ENCODE measurements at places on chromosomes 7 and 10. TPM values are rescaled to one million over a fixed set of nuclear protein-coding genes. Genes with fewer than 3 reads are reported as not detected.

BICC1 gene
- total RNA-seq, result 91.3 TPM

SPOCK2 gene
- total RNA-seq, result 0.41 TPM

PRR15 gene
- 4.2 TPM for total RNA-seq

GIMAP7 gene
- total RNA-seq, result not detected

PNLIPRP3 gene
- total RNA-seq, result not detected

MBLAC1 gene
- total RNA-seq, result 2.5 TPM

PLEKHS1 gene
- not detected for total RNA-seq

CHPF2 gene
- total RNA-seq, result 27.5 TPM

TMEM270 gene
- total RNA-seq, result not detected

GBX1 gene
- not detected for total RNA-seq

GAD2 gene
- not detected for total RNA-seq

PGAM2 gene
- total RNA-seq, result not detected

FAM237B gene
- total RNA-seq, result not detected

FEZF1 gene
- not detected for total RNA-seq

MTPN gene
- total RNA-seq, result 60.8 TPM

FOXP2 gene
- total RNA-seq, result 2.4 TPM

ITIH2 gene
- total RNA-seq, result not detected

RTKN2 gene
- total RNA-seq, result 4.9 TPM

TAS2R3 gene
- not detected for total RNA-seq

ACSL5 gene
- not detected for total RNA-seq

CALHM1 gene
- total RNA-seq, result not detected

CDH23 gene
- not detected for total RNA-seq

CYP2C19 gene
- total RNA-seq, result 0.41 TPM
